ENCODE measurements at places on chromosomes 7 and 10.

DNA sequence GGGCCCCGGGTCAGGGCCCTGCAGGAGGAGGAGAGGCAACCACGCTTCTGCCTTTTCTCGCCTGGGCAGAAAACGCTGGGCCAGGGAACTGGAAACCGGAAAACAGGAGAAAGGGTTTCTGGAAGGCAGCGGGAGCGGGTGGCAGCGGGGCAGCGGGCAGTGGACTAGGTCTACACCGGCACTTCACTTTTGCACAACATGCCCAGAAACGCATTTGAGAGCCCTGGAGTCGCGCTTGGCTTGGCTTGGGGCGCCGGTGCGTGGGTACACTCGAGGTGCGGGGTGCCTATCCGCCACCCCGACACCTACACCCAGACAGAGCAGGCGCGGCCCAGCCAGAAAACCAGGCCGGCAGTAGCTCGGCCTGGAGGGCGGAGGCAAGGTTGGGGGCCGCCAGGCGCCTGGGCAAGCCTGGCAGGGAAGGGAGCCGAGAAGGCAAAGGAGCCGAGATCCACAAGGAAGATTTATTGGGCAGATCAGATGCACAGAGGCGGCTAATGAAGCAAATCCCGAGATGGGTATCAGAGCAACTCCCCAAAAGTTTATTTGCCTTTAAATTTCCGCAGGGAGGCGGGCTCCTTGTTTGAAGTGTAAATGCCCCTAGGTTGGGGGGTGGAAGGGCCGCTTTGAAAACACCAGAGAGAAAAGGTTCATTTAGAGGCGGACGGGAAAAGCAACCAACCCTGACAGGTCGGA is 3.2 kb upstream of the PAX2 start:
- DNase-seq = no peak

GRCh38 chr7:141954334-141954733 is 7.6 kb upstream of the CLEC5A start:
- no peak for DNase-seq

DNA sequence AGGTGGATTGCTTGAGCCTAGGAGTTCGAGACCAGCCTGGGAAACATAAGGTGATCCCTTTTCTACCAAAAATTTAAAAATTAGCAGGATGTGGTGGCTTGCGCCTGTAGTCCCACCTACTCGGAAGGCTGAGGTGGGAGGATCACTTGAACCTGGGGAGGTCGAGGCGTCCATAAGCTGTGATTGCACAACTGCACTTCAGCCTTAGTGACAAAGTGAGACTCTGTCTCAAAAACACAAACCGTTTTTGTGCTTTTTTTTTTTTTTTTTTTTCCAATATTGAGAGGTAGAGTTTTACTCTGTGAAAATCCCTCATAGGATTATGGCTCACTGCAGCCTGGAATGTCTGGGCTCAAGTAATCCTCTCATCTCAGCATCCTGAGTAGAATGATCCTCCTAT is 14.1 kb downstream of the CCAR1 start:
- DNase-seq = no peak

DNA sequence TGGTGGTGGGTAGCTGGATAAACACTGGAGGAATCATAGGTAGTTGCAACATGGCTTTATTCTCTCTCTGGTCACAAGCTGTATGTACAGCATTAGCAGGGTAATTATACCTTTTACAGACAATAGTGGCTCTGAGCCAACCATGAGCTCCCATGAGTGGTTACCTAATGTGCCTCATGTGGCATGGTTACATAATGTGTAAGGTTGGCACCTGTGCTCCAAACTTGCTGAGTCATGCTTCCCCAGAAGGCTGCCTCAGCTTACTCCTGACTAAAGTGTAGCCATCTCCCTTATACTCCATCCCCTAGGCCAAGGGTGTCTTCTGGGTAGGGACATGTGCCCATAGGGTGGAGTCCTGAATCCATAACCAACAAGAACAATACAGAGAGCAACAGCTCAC is 345.3 kb upstream of the SEMA3C start:
- DNase-seq = no peak

GRCh38 chr10:25934621-25935139 is 651 bp downstream of the MYO3A start:
- peak; percentile 63 for DNase-seq

GRCh38 chr7:66517212-66517909 is 111.3 kb upstream of the KCTD7 start:
- DNase-seq = no peak

- no peak for DNase-seq
Measured at GRCh38 chr7:24102988-24103387, 181.0 kb upstream of the NPY start.

- peak; percentile 86 for DNase-seq
Measured at GRCh38 chr7:134750083-134751062, 29.1 kb upstream of the CALD1 start.

DNA sequence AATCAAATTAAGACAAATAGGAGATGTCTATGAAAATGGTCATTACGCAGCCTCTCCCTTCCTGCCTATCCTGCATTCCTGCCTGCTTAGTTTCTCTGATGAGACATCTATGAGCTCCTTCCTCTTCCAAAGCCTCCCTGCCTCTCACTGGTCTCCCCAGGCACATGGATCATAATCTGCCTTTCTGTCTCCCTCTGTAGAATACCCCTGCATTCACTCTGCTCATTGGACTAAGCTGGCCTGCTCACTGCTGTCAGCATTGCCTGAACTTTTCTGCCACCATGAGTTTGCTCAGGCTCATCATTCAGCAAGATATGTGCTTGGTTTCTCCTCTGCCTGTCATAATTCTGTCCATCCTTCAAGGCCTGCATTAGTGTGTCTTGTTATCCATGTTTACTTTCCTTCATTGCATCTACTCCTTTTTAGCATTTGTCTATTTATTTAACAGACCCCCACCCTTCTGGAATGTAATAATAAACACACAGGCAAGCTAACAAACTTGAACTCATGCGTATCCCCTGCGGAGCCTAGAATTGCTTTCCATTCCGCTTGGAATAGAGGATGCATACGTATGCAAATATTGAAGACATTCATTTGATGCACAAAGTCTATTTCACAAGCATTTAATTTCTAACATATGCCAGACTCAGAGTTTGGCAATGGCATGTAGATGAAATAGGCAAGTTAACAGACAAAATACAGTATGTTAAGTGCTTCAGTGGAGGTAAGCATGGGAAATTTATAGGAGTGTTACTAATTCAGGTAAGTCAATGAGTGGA is 88.3 kb downstream of the PTPRZ1 start:
- peak; percentile 34 for DNase-seq

DNA sequence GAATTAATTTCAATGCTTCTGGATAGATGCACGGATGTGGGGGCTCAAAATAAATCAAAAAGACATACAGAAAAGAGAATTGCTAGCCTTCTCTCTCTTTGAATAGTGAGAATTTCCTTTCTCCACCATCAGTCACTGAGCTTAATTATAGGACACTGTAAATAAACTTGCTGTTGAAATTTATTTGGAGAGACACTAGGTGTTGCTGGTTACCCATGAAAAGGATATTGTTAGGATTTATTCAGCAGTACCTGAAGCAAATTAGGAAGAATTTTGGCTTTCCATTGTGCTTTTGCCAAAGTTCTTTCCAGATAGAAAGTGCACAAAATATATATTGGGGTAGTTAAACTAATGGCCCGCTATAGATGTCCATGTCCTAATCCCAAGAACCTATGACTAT is 27.6 kb downstream of the GCC1 start:
- DNase-seq = no peak

- DNase-seq = no peak
Measured at GRCh38 chr7:88183051-88183450, 36.8 kb downstream of the SRI start.

GRCh38 chr7:131726686-131727085 is 170.3 kb upstream of the PODXL start:
- DNase-seq = no peak

- DNase-seq = no peak
Measured at GRCh38 chr7:159250471-159250870, 105.8 kb upstream of the VIPR2 start.

- DNase-seq = no peak
Measured at GRCh38 chr7:69844264-69844868, 246.1 kb downstream of the AUTS2 start.

DNA sequence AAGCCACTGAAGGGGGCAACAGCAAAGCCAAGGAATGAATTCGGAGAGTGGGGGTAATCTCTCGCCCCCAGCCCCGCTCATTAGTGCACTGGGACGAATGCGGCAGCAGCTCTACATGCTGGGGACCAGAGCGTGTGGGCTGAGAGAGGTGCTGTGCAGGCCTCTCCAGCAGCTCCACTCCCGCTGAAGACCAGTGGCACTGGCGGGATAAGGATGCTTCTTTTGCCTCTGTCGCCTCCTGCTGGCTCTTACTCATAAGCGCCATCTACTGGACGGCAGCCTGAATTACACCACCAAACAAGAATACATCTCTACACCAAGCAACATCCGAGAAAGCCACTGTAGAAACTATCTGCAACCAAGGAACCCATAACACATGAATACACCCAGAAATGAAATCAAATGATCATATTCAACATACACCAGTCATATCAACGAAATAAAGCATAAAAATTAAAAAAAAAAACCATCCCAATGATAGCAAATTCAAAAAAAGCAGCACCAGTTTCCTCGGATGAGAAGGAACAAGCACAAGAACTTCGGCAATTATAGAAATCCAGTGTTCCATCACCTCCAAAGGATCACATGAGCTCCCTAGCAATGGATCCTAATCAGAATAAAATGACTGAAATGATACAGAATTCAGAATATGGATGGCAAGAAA is 79.0 kb upstream of the TMEM168 start:
- peak; percentile 82 for DNase-seq

DNA sequence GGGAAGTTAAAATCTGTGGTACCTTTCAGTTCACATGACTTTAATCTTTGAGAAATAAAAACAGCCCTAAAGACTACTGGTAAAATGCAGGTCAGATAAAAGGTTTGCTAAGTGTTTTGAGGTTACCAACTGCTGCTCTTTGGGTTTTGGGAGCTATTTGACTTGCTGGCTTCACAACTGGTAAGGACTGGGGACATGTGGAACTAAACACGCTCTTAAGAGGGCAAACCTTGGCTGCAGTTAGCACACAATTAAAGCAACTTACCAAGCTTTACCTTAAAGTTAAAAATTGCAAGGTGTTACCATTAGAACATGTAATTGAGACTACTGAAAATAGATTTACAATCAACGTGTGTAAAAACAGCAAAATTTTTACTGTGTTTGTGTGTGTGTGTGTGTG is 220.2 kb downstream of the PHF14 start:
- no peak for DNase-seq

DNA sequence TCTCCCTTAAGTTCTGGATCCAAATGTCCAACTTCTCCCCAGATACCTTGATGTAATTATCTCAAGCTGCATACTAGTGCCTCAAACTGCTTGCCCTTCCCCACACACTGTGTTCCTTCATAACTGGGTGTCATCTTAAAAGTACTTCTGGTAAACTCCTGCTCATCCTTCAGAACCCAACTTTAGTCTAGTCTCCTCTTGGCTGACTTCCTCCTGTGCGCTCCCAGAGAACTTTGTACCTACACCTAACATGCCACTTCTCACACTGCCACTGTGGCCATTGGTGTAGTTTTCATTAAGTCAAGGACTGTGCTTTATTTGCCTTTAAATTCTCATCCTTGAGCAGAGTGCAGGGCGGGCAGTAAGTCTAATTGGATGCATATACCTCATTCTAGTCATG is 575.2 kb upstream of the GALNT17 start:
- no peak for DNase-seq

Measured in H9 (cell line).